ENCODE measurements at places on chromosomes 12 and 14.

DNA sequence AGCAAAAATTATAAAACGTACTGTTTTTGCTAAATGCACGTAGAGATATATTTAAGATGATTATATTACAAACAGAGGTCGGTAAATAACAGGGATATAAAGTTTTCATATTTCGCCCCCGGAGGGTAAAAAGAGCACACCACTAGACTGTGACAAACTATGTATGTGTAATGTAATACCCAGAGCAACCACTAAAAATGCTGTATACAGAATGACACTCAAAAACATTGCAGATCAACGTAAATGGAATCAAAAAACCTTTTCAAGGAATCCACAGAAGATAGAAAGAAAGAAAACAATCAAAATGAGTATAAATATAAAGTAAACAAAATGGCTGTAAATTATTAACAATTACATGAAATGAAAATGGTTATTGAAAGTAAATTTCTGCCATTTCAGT lies 37.6 kb upstream of the PRB4 start:
- no peak for DNase-seq

DNA sequence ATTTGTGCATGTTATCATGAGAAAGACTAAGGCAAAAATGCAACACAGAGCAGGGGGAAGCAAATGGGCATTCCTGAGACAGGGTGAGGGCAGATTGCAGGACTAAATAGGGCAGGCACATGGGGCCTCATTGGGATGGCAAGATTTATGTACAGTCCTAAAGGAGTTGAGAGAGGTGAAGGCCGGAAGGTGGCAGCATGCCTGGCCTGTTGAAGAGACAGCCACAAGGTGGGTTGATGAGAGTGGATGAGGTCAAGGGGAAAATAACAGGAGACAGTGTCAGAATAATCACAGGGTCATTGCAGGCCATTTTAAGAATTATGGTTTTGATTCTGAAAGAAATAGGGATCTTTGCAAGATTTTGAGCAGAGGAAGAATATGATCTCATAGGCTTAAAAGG lies 21.0 kb downstream of the PAH start:
- no peak for DNase-seq

DNA sequence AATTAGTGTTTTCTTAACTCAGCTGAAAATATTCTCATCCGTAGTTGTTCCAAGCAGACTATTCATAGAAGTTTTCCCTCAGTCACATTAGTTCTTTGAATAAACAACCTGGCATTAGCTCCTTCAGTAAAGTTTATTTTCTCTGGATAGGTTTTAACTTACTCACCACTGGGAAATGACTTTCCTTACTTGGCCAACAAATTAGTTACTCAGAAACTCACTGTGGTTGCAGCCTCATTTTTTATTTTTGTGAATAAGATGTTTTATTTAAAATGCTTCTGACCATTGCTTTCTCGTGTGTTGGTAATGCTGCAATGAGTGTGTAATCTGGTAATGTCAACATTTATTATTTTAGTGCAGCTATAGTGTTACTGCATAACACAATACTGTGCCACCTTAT lies 74.9 kb downstream of the NOVA1 start:
- no peak for DNase-seq

DNA sequence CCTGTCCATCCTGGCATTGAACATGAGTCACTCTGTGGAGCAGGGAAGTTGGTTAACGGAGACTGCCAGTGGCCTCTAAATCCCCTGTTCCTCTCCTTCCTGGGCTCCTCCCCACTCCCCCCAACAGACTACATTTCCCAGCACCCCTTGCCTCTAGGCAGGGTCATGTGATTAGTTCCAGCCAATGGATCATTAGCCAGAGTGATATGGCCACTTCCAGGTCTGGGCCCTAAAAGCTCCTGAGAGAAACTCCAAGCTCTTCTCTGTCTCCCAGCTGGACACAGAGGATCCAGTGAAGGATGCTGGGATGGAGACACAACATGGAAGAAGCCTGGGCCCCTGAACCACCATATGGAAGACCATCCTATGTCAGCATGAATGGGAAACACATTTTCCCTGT lies 54.4 kb upstream of the RFLNA start:
- peak; percentile 29 for DNase-seq

DNA sequence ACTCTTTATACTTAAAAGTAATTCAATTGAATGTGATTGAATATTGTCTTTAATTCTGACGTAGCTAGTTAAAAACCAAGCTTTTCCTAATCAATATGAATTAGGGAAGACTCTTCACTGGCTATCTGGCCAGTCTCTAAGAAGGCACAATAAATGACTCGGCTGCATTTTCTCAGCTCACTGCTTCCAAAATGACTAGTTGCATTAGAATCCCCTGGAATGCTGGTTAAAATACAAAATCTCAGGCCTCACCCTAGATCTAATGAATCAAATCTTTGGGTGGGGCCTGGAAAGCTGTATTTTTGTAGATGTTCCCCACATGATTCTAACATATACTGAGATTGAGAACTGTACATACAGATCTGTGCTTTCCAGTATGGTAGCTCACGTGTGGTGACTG lies 242.1 kb downstream of the CHST11 start:
- DNase-seq, result peak; percentile 54

DNA sequence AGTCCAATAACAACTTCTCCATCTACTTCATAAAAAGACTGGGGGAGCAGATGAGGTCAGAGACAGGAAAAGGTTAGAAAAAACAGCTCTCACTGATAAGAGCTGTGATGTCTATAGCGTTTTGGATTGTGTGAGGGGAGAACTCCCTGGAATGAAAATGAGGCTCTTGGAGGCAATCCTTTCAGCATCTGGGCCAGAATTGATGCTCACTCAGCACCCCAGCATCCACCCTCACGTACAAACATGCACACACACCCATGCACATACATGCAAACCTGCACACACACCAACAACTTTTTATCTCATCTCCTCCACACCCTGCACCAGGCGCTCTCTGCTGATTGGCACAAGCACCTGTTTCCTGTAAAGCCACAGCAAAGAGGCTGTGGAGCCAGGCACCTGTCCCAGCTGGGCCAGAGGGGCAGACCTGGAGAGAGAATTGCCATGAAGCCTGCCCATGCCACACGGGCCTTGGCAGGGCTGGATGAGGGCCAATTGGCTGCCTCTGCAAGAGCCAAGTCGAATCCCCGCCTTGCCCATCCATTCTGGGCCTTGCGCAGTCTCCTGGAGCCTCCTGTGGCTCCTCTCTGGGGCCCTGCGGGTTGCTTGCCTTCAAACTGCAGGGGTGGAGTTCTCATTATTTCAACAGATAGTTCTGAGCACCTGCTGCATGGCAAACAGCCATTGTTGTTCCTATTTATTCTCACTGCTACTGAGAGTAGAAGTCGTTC lies 53.1 kb downstream of the SYNE3 start:
- no peak for DNase-seq

DNA sequence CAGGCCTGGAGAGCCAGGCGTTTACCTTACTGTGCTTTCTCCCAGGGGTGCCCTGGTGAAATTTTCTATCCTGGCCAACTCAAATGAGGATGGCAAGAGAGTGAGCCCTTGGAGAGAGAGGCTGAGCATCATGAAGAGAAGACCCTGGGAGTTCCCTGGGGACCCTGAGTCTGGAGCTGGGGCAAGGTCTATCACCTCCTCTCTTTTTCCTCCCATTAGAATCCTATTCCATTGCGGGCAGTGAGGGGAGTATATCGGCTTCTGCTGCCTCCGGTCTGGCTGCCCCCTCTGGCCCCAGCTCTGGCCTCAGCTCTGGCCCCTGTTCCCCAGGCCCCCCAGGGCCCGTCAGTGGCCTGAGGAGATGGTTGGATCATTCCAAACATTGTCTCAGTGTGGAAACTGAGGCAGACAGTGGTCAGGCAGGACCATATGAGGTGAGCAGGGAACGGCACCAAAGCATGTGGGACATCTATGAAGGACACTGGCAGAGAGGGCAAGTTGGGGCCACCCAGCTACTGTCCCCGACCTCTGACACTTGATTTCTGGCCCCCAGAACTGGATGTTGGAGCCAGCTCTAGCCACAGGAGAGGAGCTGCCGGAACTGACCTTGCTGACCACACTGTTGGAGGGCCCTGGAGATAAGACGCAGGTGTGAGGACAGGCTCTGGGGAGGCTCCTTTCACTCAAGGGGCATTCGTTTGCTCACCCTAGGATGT lies 1.6 kb downstream of the ARHGEF25 start:
- no peak for DNase-seq

DNA sequence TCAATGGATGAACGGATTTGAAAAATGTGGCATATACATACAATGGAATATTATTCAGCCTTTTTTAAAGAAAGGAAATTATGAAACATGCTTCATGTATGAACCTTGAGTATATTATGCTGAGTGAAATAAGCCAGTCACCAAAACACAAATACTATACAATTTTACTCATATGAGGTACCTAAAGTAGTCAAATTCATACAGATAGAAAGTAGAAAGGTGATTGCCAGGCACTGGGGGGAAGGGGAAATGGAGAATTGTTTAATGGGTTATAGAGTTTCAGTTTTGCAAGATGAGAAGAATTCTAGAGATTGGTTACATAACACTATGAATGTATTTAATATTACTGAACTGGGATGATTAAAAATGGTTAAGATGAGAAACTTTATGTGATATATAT lies 171.4 kb downstream of the TMTC3 start:
- no peak for DNase-seq

DNA sequence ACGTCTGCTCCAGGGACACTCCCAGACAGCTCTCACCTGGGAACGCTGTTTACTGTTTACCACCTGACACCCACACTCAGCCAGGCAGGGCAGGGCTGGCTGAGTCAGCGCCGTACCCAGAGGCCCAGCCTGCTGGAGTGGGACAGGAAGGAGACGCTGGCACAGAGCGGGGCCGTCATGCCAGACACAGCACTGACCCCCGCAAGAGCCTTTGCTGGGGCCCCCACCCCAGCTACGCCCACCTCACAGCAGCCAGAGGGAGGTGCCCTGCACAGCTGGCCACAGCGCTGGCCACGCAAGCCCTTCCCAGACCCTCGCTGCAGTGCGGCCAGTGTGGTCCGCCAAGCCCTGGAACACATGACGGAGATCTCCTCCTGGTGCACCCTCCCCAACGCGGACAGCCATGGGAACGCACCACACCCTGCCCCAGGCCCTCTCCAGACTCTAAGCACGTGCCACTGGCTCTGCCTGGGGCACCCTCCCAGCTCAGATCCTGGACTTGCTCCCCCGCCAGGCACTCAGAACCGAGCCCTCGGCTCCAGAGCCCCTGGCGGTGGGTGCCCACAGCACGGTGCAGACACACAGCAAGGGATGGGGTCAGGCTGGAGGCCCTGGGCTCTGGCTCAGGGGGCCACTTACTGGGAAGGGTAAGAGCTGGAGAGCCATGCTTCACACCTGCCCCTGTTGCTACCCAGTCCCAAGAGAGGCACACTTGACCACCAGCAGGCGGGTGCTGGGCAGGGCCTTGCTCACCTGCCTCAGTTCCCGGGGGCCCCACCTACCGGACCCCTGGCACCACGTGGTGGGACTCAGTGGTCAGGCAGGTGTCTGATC lies 5.7 kb downstream of the AHNAK2 start:
- DNase-seq, result peak; percentile 63

- DNase-seq, result peak; percentile 54
Measured at GRCh38 chr12:106527356-106527755, 55.4 kb upstream of the RFX4 start.

- no peak for DNase-seq
Measured at GRCh38 chr14:86050072-86050683, 520.2 kb downstream of the FLRT2 start.

DNA sequence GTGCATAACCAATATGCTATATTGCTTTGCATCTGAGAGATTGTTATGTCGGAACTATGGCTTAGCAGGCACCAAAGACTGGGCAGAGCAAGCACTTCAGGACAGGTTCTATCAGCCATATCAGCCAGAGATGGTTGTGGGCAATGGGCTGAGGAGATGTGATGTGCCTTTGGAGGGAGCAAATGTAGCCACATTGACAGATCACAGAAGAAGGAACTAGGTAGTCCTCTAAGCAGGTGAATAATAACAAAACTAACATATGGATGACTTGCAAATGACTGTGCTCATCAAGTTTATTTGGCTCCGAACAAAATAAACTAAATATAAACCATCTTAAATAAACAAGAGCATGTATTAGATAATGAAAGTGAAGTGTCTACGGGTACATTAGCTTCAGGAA lies 291.7 kb downstream of the RMST start:
- DNase-seq, result no peak

- DNase-seq, result no peak
Measured at GRCh38 chr12:5582018-5582417, 150.1 kb downstream of the NTF3 start.

GRCh38 chr12:76471579-76471978 lies 88.0 kb downstream of the OSBPL8 start:
- DNase-seq, result peak; percentile 15

- peak; percentile 10 for DNase-seq
Measured at GRCh38 chr12:18794000-18794399, 56.1 kb downstream of the CAPZA3 start.

- DNase-seq, result no peak
Measured at GRCh38 chr12:7150841-7151240, 20.7 kb downstream of the CLSTN3 start.

DNA sequence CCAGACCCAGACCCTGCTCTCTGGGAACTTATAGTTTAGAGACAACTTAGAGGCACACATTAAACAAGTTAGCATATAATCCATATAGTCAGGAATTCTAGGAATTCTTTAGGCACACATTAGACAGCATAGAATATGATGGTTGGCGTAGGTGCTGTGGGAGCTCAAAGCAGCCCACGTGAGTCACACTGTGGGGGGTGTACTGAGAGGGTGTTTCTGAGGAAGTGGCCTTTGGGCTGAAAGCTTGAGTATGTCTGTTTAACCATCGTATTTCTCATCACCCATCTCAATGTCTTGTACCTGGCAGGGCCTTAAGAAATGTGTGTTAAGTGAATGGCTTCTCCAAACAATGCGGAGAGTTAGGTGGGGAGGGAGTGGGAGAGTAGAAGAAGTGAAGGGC lies 67.2 kb downstream of the TMEM30B start:
- DNase-seq, result peak; percentile 56

DNA sequence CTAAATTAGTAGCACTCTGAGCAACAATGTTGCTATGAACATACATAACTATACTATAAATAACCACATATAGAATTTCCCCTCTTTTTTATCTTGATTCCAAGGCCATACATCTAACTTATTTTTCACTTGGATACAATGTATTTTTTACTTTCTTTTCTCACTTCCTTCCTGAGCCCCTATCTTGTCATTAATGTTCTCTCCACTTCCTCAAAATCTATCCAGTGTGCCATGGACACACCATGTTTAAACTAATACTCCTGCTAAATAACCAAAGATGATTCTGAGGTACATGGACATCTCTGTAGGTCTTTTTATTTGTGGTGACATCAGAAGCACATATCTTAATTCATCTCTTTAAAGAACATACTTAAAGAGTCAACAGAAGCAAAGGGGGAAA lies 251.2 kb downstream of the C12orf42 start:
- no peak for DNase-seq

DNA sequence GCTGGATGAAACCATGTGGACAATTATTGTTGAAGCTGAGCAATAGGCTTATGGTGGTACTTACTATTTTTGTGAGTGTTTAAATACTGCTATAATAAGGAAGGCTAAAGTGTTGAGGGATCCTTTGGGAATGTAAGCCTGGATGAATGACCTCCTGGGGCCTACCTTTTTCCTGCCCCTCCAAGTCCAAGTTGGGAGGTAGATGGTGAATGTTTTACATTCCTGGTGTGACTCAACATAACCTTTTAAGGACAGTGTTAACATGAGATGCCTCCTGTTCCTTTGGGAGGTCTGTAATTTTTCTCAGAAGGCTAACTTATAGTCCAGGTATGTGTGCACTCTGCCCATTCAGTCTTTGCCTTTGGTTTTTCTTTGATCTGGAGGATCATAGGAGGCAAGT lies 315.9 kb downstream of the NRXN3 start:
- no peak for DNase-seq

GRCh38 chr14:33848706-33849454 lies 102.0 kb downstream of the EGLN3 start:
- peak; percentile 57 for DNase-seq

All from EH (cell line).